Lower lobe of right lung (tissue), 2 donors: ENCODE measurements at places on chromosomes 12 and 14. TPM values are rescaled to one million over a fixed set of nuclear protein-coding genes. Genes with fewer than 3 reads are reported as not detected.

GRCh38 chr14:23916004-23916403 lies 37.6 kb upstream of the DHRS4 start:
- H3K4me3 ChIP-seq: no peak overlapping the region
- no peaks in the 10 kb centered on the region for H3K27me3 ChIP-seq
- H3K27ac ChIP-seq: peak overlapping the region; percentile 24
- DNase-seq: no peak

- H3K4me3 ChIP-seq: no peak overlapping the region
- DNase-seq: peak; percentile 67
- H3K36me3 ChIP-seq: no peaks in the 10 kb centered on the region
- H3K27ac ChIP-seq: peak overlapping the region; percentile 6
Measured at GRCh38 chr12:52029685-52030084, 21.6 kb upstream of the NR4A1 start.

DNA sequence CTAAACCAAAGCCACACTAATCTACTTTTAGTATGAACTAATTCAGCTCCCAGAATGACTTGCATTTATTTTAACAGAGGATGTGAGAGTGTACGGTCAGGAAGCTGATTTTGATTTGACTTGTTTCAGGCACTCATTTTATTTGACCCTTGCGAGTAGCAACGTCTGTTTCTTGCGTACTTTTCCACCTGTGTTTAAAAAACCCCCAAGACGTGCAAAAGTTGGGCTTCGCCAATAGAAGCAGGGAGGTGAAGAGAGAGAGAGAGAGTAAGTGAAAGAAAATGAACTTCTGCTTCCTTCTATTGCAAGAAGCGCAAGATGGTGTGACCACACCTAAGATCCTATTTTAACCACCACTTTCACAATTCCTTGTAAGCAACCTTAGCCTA lies 6.7 kb upstream of the SLC15A4 start:
- no peaks in the 10 kb centered on the region for H3K27me3 ChIP-seq
- no peaks in the 10 kb centered on the region for H3K36me3 ChIP-seq

DNA sequence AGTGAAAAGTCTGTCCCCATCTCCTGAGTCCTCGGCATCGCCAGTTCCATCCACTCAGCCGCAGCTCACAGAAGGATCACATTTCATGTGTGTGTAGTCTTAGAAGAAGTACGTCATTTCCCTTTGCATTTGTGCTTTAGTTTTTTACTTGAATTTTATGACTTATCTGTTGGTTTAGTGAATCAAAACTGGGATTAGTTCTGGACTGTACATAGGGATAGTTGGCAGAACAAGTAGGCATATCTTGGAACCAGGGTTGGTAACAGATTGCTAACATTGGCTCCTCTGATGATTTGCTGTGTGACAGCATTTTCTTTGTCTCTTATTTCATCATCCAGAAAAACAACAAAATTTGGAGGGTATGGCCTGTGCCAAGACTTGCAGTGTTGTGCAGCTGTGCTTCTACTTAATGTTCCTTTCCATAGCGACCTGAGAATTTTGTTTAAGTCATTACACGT lies 69.6 kb upstream of the AEBP2 start:
- no peaks in the 10 kb centered on the region for H3K27me3 ChIP-seq
- H3K27ac ChIP-seq: no peak overlapping the region
- DNase-seq: no peak
- peaks cover 40% of the 10 kb centered on the region for H3K36me3 ChIP-seq

GRCh38 chr12:60043236-60043635 lies 447.4 kb downstream of the SLC16A7 start:
- H3K4me1 ChIP-seq: no peaks in the 10 kb centered on the region
- H3K36me3 ChIP-seq: no peaks in the 10 kb centered on the region
- DNase-seq: no peak
- no peak overlapping the region for H3K4me3 ChIP-seq
- no peaks in the 10 kb centered on the region for H3K27me3 ChIP-seq

STAC3 gene
- 8.7 TPM for total RNA-seq

DNA sequence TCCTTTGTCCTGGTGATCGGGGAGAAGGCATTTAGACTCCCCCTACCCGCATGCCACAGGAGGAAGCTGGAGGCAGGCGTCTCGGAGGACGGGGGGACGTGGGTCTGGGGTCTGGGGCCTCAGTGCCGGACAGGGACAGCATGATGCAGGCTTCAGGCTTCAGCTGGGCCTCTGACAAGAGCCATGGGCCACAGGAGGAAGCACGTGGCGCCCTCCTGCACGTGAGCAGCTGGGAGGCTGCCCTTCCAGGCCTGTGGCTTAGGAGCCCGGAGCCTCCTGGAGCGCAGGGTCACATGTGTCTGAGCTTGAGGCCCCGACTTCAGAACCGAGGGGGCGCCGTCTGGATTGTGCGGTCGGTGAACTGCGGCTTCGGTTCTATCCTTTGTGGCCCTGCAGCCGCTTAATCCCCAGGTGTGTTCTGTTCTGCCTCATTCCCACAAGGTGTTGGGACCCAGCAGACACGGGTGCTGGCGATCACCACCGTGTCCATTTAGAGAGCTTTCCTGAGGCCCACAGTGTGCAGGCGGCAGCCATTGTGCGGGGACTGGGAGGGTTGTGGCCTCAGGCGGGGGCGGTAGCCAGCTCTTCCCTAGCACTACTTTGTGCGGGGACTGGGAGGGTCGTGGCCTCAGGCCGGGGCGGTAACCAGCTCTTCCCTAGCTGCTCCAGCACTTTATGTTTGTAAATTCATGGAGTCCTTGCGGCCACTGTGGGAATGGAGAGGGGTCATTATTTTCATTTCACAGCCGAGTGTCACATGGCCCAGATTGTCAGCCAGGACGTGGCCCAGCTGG lies 150.2 kb downstream of the ADGRD1 start:
- no peak for DNase-seq
- H3K27ac ChIP-seq: peak overlapping the region; percentile 25
- H3K36me3 ChIP-seq: peaks cover 19% of the 10 kb centered on the region

DNA sequence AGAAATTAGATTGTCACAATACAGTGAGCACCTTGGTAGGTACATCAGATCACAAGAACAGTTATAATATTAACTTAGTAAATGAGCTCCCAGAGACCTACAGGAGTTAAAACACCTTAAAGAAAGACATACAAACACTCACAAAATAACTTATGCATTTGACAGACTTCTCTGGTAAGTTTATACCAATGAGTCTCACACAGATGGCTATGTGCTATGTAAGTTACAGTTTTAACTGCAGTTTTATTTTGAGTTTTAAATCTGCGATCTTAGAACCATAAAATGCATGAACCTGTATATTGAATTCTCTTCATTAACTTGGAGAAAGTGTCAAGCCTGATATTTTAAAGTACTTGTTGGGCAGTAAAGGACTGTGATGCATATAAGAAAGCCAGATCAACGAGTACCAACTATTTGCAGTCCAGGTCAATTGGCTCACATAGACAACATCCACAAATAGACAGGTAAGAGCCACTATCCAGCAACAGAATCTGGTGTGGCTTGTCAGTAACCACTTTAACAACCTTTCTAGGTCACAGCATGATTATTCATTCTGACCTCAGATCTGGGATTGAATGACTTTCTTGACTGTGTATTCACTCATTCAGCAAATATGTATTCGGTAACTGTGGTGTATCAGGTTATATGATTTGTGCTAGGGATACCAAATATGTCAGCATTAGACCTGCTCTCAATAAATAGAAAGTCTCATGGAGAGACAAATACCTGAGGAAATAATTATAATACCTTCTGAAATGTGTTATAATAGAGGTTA lies 856.6 kb upstream of the MGAT4C start:
- no peak overlapping the region for H3K27ac ChIP-seq
- H3K27me3 ChIP-seq: no peaks in the 10 kb centered on the region
- H3K4me1 ChIP-seq: no peaks in the 10 kb centered on the region
- no peak for DNase-seq
- H3K4me3 ChIP-seq: no peak overlapping the region

DNA sequence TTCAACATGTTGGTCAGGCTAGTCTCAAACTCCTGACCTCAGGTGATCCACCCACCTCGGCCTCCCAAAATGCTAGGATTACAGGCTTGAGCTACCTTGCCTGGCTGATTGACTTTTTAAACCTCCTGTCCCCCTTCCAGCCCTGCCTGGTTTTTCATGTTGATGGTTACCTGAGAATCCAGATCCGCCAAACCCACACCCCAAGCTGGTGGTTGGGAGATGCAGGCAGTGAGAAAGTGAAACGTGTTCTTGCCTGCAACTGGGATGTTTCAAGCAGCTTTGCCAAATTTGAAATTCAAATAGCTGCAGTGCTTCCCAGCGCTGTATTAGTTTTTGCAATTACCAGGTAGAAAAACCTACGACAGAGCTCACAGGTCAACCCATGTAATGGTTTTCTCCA lies 238.3 kb upstream of the PWP1 start:
- DNase-seq: no peak
- no peak overlapping the region for H3K4me3 ChIP-seq
- no peaks in the 10 kb centered on the region for H3K27me3 ChIP-seq
- H3K4me1 ChIP-seq: no peaks in the 10 kb centered on the region

CCDC184 gene
- total RNA-seq: 1.0 TPM

GRCh38 chr12:52417740-52418139 lies 11.6 kb upstream of the KRT82 start:
- H3K4me3 ChIP-seq: no peak overlapping the region
- peaks cover 4% of the 10 kb centered on the region for H3K4me1 ChIP-seq
- no peak overlapping the region for H3K27ac ChIP-seq
- no peak for DNase-seq
- H3K36me3 ChIP-seq: no peaks in the 10 kb centered on the region

GRCh38 chr12:124380796-124381455 lies 86.0 kb downstream of the RFLNA start:
- H3K4me3 ChIP-seq: no peak overlapping the region
- DNase-seq: no peak
- peaks cover 58% of the 10 kb centered on the region for H3K4me1 ChIP-seq
- no peaks in the 10 kb centered on the region for H3K27me3 ChIP-seq
- peaks cover 78% of the 10 kb centered on the region for H3K36me3 ChIP-seq
- H3K27ac ChIP-seq: peak overlapping the region; percentile 90

DNA sequence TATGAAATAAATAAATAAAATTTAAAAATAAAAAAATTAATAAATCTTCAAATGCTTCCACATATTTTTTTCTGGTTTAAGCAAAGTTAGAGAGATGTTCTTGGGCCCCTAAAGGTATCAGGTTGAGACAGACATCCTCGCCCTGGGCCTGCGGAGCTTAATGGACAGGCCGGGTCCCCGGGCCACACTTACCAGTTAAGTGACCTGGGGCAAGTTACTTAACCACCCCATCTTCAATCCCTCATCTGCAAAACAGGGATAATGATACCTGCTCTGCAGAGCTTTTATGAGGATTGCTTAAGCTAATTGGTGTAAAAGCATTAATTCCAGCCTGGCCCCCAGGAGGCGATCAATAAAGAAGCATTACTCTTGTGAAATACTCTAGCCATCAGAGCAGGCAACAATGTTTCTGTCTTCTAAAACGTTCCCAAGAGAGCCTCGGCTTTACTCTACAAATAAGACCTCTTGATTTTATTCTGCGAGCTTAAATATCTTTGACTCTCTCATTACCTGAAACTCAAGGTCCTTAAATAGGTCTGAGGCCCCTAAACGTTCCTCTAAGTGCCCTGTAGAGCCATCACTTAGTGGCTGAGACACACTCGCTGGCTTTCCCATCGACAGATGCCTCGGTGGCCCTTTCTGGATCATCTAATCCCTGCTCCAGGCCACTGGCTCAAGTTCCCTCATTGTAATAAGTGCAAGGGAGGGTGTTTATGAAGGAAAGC lies 81.1 kb upstream of the DIO3 start:
- H3K27ac ChIP-seq: no peak overlapping the region
- H3K4me1 ChIP-seq: peaks cover 15% of the 10 kb centered on the region
- no peak overlapping the region for H3K4me3 ChIP-seq
- peaks cover 5% of the 10 kb centered on the region for H3K27me3 ChIP-seq
- H3K36me3 ChIP-seq: no peaks in the 10 kb centered on the region
- DNase-seq: peak; percentile 20

- no peak for DNase-seq
- H3K4me3 ChIP-seq: no peak overlapping the region
- H3K36me3 ChIP-seq: no peaks in the 10 kb centered on the region
- no peaks in the 10 kb centered on the region for H3K27me3 ChIP-seq
Measured at GRCh38 chr12:64916411-64917261, 92.2 kb downstream of the TBC1D30 start.

CATSPERB gene
- 2.8 TPM for total RNA-seq

DNA sequence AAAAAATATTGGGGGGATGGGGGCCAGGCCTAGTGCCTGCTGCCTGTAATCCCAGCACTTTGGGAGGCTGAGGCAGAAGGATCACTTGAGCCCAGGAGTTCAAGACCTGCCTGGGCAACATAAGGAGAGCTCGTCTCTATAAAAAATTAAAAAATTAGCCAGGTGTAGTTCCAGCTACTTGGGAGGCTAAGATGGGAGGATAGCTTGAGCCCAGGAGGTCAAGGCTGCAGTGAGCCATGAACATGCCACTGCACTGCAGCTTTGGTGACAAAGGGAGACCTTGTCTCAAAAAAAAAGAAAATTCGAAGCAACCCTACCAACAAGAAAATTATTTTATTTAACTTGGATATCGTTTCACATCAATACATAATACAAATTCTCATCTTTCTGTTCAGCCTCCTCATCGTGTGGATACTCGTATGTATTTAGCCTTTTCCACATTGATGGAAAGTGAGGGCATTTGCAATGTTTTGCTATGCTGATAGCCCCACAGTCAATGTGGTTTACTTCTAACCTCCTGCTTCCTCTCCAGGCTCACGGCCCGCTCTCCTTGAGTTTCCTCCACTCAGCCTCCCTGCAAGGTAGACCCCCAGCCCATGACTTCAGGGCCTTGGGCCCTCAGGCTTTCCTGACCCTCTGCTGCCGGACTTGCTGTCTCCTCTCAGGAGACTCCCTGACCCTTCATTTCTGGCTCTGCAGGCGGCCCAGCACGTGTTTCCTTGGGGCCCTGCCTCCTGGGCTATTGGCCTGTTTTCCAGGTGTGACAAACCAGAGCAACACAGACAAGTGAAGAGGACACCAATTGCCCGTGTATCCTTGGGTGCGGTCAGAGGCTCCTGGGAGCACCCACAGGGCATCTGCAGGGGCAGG lies 54.8 kb downstream of the NFKBIA start:
- no peaks in the 10 kb centered on the region for H3K27me3 ChIP-seq
- H3K4me1 ChIP-seq: peaks cover 33% of the 10 kb centered on the region
- DNase-seq: peak; percentile 30
- H3K4me3 ChIP-seq: no peak overlapping the region
- no peak overlapping the region for H3K27ac ChIP-seq

NGB gene
- total RNA-seq: not detected

GRCh38 chr12:18897823-18898222 lies 159.9 kb downstream of the CAPZA3 start:
- no peaks in the 10 kb centered on the region for H3K27me3 ChIP-seq
- no peaks in the 10 kb centered on the region for H3K36me3 ChIP-seq
- no peak overlapping the region for H3K4me3 ChIP-seq
- DNase-seq: no peak
- no peak overlapping the region for H3K27ac ChIP-seq
- no peaks in the 10 kb centered on the region for H3K4me1 ChIP-seq
